ENCODE measurements at places on chromosomes 2 and 18.

GRCh38 chr18:47999801-48000248 is 69.4 kb upstream of the SMAD2 start:
- DNase-seq, result peak; percentile 88

DNA sequence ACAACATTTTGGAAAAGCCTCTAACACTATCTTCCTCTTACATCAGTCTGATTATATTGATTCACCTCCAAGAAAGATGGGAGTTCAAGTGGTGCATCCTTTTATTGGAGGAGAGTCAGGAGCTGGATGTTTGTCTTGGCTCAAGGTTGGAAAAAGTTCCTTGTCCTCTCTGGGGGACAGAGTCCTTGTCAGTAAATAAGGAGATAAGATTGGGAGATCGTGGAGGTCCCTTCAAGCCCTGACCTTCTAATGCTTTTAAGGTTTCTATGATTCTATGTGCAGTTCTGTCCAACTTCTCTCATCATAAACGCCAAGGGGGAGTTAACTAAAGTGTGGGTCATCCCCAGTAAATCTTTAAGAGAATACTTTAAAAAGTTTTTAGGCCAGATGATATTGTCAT is 60.9 kb upstream of the CCBE1 start:
- no peak for DNase-seq

DNA sequence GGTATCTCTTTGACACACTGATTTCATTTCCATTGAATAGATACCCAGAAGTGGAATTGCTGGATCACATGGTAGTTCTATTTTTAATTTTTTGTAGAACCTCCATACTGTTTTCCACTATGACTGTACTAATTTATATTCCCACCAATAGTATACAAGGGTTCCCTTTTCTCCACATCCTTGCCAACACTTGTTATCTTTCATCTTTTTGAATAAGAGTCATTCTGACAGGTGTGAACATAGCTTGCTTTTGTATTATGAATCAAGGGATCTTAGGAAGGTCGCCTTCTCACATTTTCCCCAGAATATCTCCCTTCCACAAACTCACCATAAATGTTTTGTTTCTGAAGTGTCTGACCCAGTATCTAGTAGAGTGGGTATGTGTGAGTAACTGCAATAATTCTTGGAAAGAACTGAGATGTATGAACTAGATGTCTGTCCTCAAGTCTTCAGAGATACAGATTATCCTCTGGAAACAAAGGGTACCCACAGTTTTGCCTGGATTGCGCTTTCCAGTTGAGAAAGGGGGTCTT is 17.1 kb upstream of the SP3 start:
- DNase-seq, result no peak

- DNase-seq, result no peak
These were observed 13.9 kb downstream of the CKAP2L start for GRCh38 chr2:112750560-112750843.

GRCh38 chr2:134365356-134365755 is 111.5 kb downstream of the MGAT5 start:
- peak; percentile 25 for DNase-seq

- no peak for DNase-seq
These were observed 37.0 kb downstream of the NABP1 start for GRCh38 chr2:191714925-191715324.

GRCh38 chr2:24888177-24888576 is 31.9 kb downstream of the ADCY3 start:
- DNase-seq, result no peak

DNA sequence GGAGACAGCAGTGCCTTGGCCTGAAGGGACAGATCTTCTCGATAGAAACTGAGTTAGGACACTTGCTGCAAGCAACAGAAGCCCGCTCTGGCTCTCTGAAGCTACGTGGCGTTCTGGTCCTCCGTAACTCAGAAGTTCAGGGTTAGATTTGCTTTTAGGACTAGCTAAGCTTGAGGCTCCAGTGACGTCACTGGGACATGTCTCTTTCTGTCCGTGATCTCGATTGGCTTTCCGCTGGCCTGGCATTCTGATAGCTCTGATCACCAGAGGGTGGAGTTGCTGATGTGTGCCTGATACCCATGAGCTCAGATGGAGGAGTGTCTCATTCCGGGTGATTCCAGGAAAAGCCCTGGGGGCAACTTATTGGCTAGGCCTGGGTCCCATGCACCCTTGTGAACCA is 75.0 kb downstream of the GLI2 start:
- DNase-seq, result no peak

- DNase-seq, result no peak
These were observed 403.2 kb upstream of the KLHL29 start for GRCh38 chr2:22981785-22982184.

DNA sequence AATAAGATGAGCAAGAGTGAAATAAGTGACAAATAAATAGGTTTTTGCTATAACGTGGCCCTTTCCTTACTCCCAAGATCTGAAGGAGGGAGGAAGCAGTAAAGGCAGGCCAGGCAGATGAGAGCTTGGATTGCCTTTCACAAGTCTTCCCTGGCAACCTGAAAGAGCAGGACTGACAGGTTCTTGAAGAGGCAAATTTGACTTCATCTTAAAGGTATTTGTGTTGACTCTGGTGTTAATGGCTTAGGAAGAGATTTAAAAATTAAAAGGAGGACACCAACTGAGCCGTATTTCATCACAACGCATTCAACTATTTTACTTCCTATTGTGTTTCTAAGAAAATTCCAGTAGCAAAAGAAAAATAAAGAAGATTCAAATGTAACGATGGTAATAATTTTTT is 3.2 kb downstream of the STRN start:
- no peak for DNase-seq

- no peak for DNase-seq
These were observed 79.6 kb upstream of the MGAT4A start for GRCh38 chr2:98810588-98810928.

DNA sequence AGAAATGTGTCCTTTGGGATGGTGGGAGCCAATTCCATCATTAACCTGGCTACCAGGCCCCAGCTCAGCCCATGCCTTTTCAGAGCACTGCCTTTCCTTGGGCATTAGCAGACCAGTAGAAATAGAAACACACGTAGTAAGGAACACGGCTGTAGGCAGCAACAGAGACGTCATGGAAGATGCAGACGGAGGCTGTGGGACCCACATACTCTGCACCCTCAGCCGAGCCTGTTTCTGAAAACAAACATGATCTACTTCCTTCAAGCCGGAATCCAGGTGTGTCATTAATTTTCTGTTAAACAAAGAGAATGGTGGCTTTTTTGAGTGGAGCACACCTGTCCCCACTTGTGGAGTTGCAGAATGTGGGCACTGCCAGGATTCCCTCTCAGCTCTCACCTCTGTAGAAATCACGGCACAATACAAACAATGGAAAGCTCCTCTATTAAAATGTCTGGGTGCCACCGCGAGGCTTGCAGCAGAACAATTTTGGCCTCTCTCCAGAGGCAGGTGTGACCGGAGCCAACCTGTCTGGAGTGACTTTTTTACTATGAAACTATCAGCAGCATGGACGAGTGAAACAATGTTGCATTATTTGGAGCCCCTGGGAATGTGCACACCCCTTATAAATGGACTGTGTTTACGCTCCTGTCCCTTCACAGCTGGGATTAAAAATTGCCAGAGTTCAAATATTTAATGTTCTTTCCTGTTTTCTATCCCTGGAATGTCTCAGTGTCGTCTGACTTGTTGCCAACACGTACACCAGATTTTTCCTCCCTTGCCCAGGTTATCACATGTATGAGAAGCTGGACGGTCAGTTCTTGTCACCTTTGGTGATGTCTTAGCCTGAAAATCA is 31.7 kb downstream of the SPP2 start:
- DNase-seq, result no peak

- DNase-seq, result peak; percentile 78
These were observed 35.7 kb downstream of the ODC1 start for GRCh38 chr2:10412380-10412779.

DNA sequence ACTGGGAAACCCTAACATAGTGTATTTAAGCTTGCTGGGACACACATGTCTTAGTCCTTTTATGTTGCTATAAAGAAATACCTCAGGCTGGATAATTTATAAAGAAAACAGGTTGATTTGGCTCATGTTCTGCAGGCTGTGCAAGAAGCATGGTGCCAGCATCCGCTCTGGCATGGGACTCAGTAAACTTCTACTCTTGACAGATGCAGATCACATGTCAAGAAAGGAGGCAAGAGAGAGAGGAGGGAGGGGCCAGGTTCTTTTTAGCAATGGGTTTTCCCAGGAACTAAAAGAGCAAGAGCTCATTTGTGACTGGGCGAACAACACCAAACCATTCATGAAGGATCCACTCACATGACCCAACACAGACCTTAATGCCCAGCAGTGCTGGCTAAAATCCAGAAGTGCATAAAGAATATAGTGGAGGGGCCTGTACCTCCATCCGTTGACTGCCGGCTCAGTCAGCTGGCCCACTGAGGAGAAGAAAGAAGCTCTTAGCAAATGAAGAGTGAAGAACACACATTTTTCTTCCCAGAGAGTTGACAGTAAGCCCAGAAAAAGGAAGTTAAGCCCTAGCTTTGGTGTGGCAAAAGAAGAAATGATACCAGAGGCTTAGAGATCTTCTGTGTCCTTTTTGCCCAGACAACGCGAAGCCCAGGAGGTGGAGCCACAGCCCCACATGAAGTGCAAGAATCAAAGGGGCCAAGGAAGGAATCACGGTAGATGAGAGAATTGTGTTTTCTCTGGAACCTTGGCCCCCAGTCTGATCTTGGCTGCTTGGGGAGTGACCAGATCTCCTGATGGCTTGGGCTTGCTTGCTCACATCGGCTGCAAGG is 183.5 kb upstream of the FAM98A start:
- DNase-seq, result no peak

DNA sequence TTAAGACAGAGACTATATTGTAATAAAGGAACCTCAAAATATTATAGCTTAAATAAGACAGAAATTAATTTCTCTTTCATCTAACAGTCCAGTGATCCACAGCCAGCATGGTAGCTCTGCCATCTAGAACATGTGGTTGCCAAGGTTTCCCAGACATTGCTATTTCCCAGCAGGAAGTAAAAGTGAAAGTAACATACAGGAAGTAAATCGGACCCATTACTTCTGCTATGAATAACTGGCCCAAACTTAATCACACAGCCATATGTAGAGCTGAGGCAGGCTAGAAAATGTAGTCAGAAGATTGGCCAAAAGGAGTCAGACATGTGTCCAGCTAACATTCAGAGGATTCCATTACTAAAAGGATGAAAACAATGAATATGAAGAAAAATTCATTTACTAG is 71.0 kb downstream of the NOL4 start:
- DNase-seq, result peak; percentile 2

DNA sequence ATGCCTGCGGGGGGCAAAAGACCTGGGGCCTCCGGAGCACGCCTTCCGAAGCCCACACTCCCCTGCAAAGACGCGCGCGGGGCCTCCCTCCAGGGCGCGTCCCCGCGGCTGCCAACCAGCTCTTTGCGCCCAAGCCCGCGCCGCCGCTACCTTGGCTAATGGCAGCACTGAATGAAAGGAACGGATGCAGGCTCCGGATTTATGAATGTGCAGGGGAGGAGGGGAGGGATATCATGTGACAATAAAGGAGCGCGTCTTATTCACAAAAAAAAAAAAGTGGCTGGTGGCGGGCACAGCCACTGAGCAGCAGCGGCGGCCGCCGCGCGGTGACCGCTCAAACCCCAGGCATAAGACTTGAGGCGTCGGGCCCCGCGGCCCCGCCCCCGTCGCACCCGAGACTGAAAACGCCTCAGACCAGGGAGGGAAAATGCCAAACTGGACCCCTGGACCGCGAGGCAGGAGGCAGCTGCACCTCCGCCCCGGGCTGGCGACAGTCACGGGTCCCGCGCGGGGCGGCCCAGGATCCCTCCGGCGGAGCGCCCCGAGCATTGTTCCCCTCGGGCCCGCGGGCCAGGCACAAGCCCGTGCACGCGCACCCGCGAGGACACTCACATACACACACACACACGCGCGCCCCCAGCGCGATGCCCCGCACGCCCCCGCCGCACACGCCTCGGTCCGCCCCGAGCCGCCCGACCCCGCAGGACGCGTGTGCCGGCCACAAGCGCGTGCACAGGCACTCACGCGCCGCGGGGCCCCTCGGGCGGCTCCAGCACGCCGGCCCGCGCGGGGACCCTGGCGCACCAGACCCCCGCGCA is 1.6 kb downstream of the SPRED2 start:
- DNase-seq, result peak; percentile 93

DNA sequence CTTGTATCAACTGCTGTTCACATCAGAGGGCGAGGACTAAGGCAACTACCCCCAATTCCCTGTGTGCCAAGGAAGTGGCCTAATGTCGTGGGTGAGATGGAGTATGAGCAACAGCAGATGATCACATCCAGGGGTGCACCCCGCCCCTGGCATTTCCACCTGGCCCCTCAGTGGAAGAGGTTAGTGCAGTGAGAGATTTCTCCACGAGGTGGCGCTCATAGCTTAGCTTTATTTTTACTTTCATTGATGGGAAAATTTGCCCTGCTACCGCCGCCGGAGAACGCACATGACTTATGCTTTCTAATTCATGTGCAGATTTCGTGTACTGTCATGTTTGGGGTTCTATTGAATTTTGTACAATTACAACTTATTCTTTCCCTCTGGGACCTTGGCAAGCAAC is 470.6 kb upstream of the MEX3C start:
- peak; percentile 75 for DNase-seq

GRCh38 chr2:27715318-27716210 is 51.9 kb downstream of the SLC4A1AP start:
- peak; percentile 35 for DNase-seq

DNA sequence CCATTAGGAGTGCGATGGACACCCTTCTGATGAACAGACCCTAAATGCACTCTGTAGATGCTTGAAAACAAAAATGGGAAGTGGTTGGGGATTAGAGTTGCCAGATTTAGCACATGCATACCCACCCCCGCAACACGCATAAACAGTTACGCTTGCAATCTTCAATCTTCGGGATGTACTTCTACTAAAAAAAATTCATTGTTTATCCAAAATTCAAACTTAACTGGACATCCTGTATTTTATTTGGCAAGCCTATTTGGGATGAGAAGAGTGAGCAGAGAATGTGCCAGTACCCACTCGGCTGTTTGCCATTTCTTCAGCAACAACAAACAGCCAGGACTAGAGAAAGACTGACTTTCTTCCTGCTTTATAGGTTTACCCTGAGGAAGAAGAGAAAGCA is 18.4 kb downstream of the KIAA2012 start:
- peak; percentile 52 for DNase-seq

DNA sequence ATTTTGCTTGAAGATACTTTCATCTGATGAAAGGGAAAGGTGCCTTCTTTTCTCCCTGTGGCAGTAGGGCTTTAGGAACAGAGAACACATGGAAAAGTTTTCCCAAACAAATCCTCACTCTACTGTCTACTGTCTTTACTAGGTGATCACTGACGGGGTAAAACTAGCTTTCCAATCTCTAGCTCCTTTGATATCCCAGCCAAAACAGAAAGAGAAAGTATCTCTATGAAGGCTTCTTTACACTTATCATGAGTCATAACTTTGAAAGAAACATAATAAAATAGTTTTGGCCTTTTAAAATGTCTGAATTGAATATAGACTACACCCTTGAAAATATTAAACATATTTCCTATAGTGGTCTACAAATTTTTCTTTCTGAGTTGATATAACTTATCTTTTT is 214.5 kb downstream of the DSEL start:
- no peak for DNase-seq

- no peak for DNase-seq
These were observed 15.1 kb upstream of the TPO start for GRCh38 chr2:1398191-1398590.
